ENCODE measurements at places on chromosomes 5 and 9. TPM values are rescaled to one million over a fixed set of nuclear protein-coding genes. Genes with fewer than 3 reads are reported as not detected.

The GABRA1 gene
- total RNA-seq: not detected

The ZNF483 gene
- total RNA-seq: 0.53 TPM

The KCNIP1 gene
- not detected for total RNA-seq

The FBP2 gene
- not detected for total RNA-seq

The GRM6 gene
- total RNA-seq: not detected

The BASP1 gene
- total RNA-seq: 3.4 TPM

The PCDHGA2 gene
- 1.1 TPM for total RNA-seq

The PCDHGA3 gene
- total RNA-seq: 0.60 TPM

The FREM1 gene
- 0.86 TPM for total RNA-seq

The DBH gene
- 16.7 TPM for total RNA-seq

The GBGT1 gene
- 1.2 TPM for total RNA-seq

The AK3 gene
- total RNA-seq: 108 TPM

The PCDHGB5 gene
- total RNA-seq: 4.2 TPM

The IL3 gene
- total RNA-seq: not detected

The ACTBL2 gene
- total RNA-seq: not detected

The FIBCD1 gene
- total RNA-seq: not detected

The SLC36A3 gene
- not detected for total RNA-seq

The CDX1 gene
- 0.15 TPM for total RNA-seq

The MSX2 gene
- not detected for total RNA-seq

The GLRA1 gene
- total RNA-seq: not detected

The PCDHGA5 gene
- 0.35 TPM for total RNA-seq

The RNF180 gene
- 4.4 TPM for total RNA-seq

The RGS3 gene
- total RNA-seq: 19.5 TPM

The WNT8A gene
- total RNA-seq: not detected

The IL13 gene
- not detected for total RNA-seq

The LPCAT1 gene
- 8.9 TPM for total RNA-seq

The SLC38A9 gene
- 13.5 TPM for total RNA-seq

The CD14 gene
- total RNA-seq: 211 TPM

The ALDOB gene
- total RNA-seq: 4,002 TPM

The PGM5 gene
- total RNA-seq: 2.9 TPM

Data from left lobe of liver (tissue), 2 donors.